NCI-H1436 treated with DMSO at 0.1 percent for 48 hours (cell line): ENCODE measurements at places on chromosomes 5 and 9.

GRCh38 chr9:107489687-107490605, at the start of gene KLF4:
Gene KLF4 (minus strand): TSS chr9:107489769. CDS start chr9:107489172, 597 bp downstream.
- DNase-seq, result no peak

- DNase-seq, result no peak
Observed at GRCh38 chr9:110900917-110901316, 137.4 kb downstream of the LPAR1 start.

DNA sequence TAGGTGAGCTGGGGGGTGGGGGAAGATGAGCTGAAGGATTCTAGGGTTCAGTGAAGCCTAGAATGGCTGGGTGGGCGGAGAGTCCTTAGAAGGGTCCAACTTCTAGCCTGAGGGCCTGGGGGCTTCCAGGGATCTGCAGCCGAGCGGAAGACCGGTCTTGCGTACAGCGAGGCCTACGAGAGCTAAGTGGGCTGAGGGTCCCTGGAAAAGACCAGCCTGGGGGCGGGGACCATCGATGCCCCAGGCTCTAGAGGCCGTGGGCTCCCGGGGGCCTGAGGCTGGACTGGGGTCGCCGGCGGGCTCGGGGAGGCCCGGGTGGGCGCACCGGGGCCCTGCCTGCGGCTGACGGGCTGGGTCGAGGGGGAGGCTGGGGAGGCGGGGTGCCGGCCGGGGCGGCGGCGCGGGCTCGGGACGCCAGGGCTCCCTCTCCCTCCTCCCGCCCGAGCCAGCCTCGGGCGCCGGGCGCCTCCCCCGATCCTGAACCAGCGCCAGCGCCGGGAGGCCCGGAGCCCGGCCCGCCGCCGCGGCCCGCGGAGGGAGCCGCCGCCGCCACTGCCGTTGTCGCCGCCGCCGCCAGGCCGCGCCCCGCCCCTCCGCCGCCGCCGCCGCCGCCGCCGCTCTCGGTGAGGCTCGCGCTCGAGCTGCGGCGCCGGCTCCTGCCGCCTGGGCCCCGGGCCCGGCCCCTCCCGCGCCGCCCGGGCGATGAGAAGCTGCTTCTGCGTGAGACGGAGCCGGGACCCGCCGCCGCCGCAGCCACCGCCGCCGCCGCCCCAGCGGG, at the start of gene MVB12B:
Gene MVB12B, plus strand, starts transcription at position 602 of the 778 bp plus-strand sequence. Its CDS starts 101 bp downstream, at position 703.
- no peak for DNase-seq

GRCh38 chr9:69391946-69392345, 66.9 kb downstream of the ENTREP1 start:
- no peak for DNase-seq

- no peak for DNase-seq
Observed at GRCh38 chr9:108776920-108777639, 78.7 kb downstream of the ACTL7B start.

- DNase-seq, result no peak
Observed at GRCh38 chr5:69271376-69271775, 36.7 kb downstream of the CDK7 start.

DNA sequence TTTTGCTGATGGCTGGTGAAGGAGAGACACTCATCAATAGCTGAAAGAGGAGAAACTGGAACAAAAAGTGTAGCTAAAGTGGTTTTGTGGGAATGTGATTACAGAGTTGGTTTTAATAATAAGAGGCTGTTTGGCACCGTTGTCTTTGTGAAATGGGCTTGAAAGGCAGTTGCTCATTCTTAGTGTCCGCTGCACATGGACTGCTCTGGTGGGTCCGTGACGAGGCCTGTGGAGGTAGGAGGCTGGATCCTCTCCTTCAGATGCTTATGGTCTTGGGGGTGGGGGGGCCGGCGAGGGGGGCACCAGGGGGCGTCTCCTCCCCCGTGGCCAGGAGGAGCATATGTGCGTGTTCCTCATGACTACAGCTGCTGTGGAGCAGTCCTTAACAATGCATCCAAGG, 29.8 kb downstream of the FUBP3 start:
- DNase-seq, result no peak

DNA sequence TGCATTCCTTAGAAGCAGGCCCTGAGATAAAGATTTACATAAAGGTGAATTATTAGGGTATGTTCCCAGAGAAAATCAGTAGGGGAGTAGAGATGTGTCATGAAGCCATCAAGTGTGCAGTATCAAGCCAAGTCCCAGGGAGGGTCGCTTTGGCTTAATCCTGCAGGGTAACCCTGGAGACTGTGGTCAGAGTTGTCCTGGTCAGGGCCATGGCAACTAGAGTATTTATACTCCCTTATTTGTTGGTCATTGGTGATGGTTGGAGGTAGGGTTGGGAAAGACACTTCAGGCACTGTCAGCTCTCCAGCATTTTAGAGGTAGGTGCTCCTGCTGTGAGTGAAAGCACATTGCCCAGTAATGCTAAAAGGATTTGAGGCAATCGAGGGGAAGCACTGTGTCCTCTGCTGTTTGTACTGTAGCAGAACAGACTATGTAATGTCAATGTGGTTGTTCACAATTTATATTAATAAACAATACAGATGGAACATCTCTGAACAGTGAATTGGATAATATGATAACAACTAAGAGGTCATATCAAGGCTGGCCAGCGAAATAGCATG, 108.9 kb downstream of the GDNF start:
- no peak for DNase-seq

GRCh38 chr9:126420643-126421564, 94.3 kb downstream of the MVB12B start:
- peak; percentile 65 for DNase-seq

DNA sequence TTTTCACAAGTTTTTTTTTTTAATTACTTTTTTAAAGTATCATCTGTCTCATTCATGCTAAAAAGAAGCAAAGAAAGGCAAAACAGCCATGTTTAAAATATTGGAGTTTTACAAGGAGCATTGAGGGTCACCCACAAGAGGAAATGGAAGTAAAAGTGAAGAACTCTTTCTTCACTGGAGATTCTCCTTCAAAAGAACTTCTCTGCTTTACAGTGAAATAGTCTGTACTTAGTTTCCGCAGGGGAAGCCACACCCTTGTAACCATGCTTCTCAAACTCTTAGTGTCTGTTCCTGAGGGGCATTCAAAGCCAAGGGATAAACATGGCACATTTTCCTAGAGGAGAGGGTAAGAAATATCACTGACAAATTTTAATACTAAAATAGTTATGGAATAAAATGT, 8.6 kb downstream of the C9orf72 start:
- DNase-seq, result no peak

DNA sequence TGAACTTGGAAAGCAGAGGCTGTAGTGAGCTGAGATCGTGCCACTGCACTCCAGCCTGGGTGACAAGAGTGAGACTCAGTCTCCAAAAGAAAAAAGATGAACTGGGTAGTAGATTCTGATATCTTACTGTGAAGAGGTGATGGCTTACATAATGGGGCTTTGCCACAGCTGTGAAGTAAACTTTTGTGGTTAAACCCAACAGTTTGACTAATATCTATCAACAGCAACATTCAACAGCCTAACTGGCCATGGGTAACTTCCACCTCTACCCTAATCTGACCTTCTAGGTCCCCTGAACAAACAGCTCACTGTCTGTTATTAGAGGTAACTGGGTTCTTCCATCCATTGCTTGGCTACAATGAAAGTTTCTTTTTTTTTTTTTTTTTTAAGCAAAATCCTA, 52.1 kb downstream of the TLE1 start:
- no peak for DNase-seq

DNA sequence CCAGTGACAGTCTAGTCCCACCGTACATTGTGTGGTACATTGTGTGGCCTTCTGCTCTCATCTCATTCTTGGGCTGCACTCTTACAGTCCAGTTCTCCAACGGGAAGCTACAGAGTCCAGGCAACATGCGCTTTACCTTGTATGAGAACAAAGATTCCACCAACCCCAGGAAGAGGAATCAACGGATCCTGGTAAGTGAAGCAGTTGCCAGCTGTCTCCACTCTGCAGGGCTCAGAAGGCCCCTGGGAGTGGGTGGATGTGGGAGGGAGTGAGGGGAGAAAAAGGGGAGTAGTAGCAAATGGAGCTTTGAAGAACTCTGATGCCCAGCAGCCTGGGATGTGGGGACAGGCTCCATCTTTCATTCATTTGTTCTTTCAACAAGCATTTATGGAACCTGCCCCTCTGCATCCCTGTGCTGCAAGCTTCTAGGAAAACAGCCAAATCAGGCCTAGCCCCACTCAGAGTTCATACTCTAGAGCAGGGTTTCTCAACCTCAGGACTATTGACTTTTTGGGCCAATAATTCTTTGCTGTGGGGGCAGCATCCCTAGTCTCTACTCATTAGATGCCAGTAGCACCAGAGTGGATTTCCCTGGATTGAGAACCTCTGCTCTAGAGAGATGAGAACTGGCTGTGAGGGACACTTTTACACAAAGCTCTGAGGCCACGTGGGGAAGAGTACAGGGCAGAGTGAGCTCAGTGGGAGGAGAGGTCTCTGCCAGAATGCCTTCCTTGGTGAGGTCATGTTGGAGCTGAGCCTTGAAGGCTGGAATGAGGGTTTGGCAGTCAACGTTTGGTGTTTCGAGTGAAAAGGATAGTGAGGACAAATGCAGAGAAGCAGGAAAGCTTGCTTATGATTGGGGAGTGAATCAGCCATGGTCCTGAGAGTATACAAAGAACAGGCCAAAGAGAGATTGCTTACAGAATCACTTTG, 1.1 kb downstream of the POLR1E start:
- no peak for DNase-seq

DNA sequence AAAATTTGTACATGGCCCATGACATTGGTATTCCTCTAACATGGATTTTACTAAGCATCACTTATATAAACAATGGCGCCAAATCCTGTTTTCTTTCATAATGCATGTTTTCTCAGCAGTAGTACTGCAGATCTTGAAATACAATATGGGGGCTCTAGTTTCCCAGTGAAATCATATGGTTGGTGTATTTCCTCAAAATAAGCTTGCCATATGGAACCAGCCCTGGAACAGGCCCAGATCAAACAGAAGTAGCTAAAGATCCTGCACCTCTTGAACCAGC, 163.9 kb downstream of the ZNF608 start:
- DNase-seq, result no peak

DNA sequence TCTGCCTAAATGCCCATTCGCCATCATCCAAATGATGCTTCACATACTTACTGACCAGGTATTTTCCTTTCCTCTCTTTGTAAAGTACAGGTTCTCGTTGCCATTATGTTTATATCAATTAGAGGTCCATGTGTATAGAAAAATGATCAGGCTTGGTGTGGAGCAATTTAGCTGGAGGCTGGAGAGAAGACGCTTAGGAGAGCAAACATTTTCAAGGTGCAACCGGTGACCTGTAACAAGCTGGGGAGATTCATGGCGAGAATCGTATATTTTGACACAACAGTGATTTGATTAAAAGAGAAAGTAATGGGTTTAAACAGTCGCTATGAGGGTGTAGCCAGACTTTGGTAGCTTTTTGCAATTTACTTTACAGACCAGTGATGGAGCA, 170.9 kb upstream of the TBCA start:
- DNase-seq, result no peak

- DNase-seq, result peak; percentile 73
Observed at GRCh38 chr5:71830681-71831539, 111.8 kb downstream of the CARTPT start.

DNA sequence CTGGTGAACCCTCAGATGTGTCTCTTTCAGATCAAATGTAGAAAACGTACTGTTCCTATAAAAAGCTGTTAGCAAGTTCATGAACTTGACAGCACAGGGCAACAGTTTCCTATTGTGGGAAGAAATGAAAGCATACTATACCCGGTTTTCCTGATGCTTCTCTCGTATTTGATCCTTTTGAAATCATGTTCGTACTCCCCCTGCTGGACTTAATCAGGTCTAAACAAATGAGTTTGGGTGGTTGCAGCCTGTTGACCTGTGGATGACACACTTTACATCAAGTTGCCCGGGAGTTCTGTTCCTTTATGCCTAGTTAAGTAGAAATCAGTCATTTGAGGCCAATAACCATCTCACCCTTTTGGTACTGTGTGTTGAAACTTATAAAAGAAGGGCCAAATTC, 1992.3 kb downstream of the MAT2B start:
- no peak for DNase-seq

- no peak for DNase-seq
Observed at GRCh38 chr5:123786411-123786810, 274.4 kb downstream of the CSNK1G3 start.

DNA sequence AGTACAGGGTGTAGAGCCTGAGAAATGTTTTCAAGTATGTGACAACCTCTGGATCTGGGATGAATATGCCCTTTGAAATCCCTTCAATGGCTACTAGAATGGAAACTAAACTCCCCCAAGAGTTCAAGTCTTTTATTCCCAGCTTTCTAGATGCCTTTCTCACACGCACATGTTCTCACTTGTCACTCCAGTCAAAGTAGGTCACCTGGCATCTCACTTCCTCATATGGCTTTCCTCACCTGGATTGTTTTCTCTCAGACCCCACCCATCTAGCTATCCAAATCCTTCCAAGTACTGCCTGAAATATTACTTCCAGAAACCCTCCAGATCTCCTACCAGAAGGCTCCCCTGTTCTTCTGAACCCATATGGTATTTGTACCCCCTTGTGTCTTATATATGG, 615.4 kb upstream of the KLF4 start:
- DNase-seq, result no peak

GRCh38 chr9:123952641-123953495, 22.9 kb upstream of the DENND1A start:
- DNase-seq, result no peak

- no peak for DNase-seq
Observed at GRCh38 chr5:130282049-130282448, 377.8 kb downstream of the CHSY3 start.

- no peak for DNase-seq
Observed at GRCh38 chr5:150653145-150653761, 7.8 kb upstream of the MYOZ3 start.

- peak; percentile 9 for DNase-seq
Observed at GRCh38 chr9:111974092-111974681, 77.6 kb downstream of the UGCG start.

GRCh38 chr5:84384604-84385575, at the start of gene EDIL3:
Gene EDIL3 (minus strand): TSS chr5:84384880. CDS start chr5:84384374, 506 bp downstream.
- no peak for DNase-seq

DNA sequence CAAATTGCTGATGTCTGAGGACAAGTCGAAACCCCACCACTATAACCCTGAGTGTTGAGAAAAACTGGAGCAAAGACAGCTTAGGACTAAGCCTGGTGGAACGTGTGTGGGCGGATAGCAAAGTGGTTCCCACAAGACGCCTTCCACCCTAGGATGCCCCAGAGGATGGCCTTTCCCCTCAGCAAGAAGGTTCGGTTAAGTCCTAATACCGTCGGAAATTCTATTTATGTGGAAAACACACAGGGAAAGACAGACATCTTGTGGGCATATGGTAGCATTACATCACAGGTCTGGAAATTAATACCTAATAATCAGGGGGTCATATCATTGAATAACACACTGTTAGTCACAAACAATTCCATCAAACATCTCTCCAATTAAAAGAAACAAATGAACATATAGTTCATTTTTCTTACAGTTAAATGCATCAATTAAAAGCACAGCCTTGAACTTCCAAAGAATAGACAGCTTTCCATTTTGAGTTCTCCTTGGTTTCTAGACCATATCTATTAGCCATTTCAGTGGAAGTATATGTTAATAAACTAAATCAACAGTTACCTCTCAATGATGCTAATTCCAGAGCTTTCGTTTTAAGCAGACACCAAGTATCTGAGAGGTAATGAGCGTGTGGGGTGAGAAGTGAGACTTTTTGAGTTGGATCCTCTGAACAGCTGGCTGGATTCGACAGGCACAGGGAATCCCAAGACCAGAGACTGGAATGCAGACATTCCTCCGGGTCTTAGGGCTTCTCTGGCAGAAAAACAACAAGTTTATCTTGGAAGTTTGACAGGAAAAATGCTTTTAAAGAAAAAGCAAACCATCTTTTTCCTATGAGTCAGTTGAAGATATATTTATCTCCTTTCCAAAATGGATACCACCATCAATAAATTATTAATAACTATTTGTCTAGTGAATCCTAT, 2.9 kb upstream of the ICE1 start:
- DNase-seq, result no peak
